ENCODE measurements at places on chromosomes 2 and 18.

DNA sequence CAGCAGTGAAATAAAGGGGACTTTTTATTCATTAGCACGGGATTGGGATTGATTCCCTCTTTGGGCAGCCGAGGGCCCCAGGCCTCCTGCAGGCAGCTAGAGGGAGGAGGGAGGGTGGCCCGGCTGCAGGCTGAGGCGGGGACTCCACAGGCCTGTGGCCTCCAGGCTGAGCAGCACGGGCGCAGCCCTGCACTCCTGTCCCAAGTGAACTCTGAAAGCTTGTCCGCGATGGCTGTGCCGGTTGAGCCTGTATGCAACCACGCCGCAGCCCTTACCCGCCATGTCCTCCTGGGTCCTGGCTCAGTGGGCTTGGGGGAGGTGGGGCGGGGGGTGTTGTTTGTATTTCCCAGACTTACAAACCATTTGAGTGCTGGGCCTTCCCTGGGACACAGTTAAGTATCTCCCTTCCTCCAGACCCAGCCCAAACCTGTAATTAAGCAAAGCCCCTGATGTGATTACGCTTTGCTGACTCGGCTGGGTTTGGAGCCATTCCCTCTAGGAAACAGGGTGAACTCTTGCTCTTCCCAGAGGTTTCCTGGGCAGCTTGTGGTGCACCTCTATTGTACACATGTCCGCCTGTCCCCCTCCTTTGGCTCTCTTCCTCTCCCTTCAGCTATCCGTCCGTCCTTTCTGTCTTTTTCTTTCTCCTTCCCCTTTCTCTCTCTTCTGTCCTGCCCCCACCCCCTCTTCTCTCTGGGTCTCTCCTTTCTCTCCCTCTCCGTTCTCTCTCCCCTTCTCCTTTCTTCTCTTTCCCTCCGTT is 5.3 kb downstream of the GLI2 start:
- no peak for DNase-seq

GRCh38 chr2:7516484-7517063 is 599.4 kb downstream of the RNF144A start:
- DNase-seq = peak; percentile 65

DNA sequence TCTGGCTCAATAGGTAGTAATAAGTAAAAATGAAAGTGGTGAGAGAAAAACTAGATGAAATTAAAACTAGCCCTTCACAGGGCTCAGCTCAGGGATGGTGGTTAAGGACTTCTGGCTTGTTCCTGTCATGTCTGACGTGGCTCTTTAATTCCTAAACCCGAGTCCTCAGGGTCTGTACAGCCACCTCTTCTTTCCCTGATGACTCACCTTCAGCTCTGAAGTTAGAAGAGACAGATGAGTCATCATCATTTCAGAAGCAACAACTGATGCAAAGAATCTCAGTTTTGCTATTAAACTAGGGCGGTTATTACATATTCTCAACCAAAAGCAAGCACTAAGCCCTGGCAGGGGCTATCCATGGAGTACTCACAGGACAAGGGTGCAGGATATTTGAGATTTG is 24.0 kb upstream of the ITGB6 start:
- peak; percentile 97 for DNase-seq

DNA sequence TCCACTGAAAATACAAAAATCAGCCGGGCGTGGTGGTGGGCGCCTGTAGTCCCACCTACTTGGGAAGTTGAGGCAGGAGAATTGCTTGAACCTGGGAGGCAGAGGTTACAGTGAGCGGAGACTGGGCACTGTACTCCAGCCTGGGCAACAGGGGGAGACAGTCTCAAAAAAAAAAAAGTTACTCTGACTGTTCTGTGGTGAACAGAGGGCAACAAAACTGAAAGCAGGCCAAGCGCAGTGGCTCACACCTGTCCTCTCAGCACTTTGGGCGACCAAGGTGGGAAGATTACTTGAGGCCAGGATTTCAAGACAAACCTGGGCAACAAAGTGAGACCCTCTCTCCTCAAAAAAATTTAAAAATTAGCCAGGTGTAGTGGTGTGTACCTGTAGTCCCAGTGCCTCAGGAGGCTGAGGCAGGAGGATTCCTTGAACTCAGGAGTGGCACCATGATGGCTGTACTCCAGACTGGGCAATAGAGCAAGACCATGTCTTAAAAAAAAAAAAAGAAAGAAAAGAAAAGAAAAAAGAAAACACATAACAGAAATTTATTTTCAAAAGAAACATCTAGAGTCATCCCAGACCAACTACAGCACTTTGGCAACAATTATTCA is 13.6 kb upstream of the RTN4 start:
- DNase-seq = no peak

DNA sequence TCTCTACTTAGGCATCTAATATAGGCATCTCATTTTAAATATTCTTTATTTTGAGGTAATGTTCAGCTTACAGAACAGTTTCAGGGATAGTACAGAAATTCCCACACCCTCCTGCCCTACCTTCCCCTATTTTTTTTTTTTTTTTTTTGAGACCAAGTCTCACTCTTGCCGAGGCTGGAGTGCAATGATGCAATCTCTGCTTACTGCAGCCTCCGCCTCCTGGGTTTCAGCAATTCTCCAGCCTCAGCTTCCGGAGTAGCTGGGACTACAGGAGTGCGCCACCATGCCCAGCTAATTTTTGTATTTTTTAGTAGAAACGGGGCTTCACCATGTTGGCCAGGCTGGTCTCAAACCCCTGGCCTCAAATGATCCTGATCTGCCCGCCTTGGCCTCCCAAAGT is 97.6 kb downstream of the EPB41L5 start:
- DNase-seq = no peak

DNA sequence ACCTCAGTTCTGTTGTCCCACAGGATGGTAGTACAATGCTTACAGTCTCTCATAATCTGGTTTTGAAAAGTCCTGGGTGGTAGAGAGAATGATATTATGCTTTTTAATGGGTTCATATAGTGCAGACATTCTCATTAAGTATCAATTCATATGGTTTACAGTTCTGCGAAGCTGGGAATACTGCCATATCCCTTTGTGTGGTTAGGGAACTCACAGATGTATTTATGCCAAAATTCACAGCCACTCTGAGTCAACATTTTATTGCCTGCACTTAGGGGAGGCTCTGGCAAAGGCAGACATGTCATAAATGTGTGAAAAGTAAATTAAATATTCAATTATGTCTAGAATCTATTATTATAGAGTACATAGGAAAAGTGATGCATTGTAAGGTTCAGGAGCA is 808.2 kb downstream of the SUCLG1 start:
- peak; percentile 91 for DNase-seq

DNA sequence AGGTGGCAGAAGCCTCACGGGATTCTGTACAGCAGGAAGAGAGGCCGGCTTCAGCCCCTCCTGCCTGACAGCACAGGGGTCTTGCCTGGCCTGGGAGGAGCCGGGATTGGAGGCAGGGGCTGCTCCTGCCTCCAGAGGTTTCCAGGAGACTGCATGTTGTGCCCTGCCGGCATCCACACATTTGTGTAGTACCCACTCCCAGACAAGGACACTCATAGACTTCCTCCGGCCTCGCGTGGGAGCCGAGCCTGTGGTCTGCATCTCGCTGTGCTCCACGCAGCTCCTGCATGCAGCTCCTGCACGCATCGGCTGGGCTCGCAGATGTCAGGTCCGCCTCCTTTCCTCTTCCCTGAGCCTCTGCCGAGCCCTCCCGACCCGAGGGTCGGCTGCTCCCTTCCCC is 34.7 kb downstream of the TPO start:
- DNase-seq = no peak

GRCh38 chr2:55085113-55086040 is 35.1 kb upstream of the RTN4 start:
- DNase-seq = no peak

GRCh38 chr18:50836521-50836957 is 16.7 kb upstream of the MRO start:
- peak; percentile 84 for DNase-seq

DNA sequence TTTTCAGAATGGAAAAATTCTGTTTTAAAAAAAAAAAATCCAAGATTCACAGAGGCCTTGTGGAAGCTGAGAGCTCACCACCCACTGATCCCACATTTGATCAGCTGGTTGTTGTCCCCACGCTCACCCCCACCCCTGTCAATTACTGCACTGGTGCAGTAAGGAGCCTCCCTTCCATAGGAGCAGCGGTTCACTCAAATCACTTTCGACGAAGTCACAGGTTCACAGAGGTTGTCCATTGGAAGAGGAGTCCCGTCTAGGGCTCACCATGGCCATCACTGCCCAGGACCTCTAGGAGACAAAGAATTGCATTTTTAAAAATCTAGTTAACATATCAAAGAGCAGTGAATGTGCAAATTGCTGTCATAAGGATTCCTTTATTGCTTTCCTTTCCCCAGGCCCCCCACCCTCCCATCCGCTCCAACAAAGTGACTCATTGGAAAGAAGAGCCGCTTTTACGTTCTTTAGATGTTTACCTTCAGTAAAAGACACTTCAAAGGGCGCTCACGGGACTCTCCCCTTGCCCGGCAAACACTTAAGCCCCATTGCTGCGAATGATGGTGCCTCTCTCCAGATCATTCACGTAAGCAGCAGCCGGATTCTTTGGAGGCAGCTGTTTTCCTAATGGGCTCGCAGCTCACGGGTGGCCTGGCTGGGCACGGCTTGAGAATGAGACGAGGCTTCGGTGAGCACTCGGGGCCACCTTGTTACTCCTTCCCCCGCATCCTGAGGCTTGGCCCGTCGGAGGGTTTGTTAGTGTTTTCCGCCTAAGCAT is 165.5 kb upstream of the SALL3 start:
- DNase-seq = no peak
